Adrenal gland (tissue), 19 donors: ENCODE measurements at places on chromosomes 2 and 18. TPM values are rescaled to one million over a fixed set of nuclear protein-coding genes. Genes with fewer than 3 reads are reported as not detected.

The GPR39 gene
- 0.24 TPM for polyA plus RNA-seq

The CRYGD gene
- not detected for polyA plus RNA-seq

The CNDP1 gene
- not detected for polyA plus RNA-seq

The RESP18 gene
- polyA plus RNA-seq = not detected

The C2orf80 gene
- not detected for polyA plus RNA-seq

The IL36B gene
- polyA plus RNA-seq = not detected

The GULP1 gene
- 10.9 TPM for polyA plus RNA-seq

The MC4R gene
- 0.22 TPM for polyA plus RNA-seq

The IL1A gene
- 0.07 TPM for polyA plus RNA-seq

The DTYMK gene
- 11.1 TPM for polyA plus RNA-seq

The SGPP2 gene
- polyA plus RNA-seq = 0.61 TPM

The MAL gene
- 1.2 TPM for polyA plus RNA-seq
